Fibroblast of skin of right quadriceps (primary cell): ENCODE measurements at places on chromosomes 2 and 18.
A peak's percentile ranks its signal among the peaks of the same experiment; 100 is the strongest.

- no peak for DNase-seq
These were observed 193.8 kb downstream of the RPIA start for GRCh38 chr2:88885275-88885674.

DNA sequence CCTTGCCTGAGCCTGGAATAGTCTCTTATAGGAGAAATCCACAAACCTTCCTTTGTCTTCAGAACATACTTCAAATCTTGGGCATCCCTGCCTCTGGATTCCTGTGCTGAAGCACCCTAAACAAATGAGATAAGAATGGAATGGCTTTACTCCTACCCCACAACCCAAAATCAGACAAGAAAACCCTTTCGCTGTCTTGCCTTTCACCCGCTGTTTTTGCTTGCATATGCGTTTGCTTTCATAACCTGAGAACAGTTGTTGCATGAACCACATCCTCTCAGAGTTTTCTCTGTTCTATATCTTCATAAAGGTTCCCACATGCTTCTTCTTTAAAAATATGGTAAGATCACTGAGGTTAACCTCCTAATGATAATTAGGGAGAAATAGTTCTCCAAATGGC, 132.1 kb upstream of the MAP3K20 start:
- DNase-seq: no peak

DNA sequence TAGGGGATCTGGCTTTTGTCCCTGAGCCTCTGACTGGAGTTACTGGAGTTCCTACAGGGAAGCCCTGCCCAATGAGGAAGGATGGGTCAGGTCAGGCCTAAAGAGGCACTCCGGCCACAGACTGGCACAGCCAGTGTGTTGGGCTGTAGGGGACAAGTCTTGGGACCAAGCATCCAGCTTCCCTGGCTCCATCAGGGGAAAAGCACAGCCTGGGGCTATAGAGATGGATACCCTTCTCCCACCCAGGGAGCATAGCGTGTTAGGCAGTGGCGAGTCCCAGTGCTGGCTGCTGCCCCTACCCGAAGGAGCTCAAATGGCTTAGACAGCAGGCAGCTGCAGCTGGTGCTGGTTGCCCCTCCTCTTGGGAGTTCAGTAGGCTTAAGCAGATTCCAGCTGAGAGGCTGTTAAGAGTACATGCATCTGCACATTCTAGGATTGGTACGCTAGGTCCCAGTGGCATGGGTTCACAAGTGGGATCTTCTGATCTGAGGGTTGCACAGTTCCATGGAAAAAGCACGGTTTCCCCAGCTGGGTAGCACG, 111.4 kb downstream of the DCDC2C start:
- DNase-seq: no peak

GRCh38 chr2:205696331-205696926, 14.1 kb downstream of the NRP2 start:
- no peak for DNase-seq

DNA sequence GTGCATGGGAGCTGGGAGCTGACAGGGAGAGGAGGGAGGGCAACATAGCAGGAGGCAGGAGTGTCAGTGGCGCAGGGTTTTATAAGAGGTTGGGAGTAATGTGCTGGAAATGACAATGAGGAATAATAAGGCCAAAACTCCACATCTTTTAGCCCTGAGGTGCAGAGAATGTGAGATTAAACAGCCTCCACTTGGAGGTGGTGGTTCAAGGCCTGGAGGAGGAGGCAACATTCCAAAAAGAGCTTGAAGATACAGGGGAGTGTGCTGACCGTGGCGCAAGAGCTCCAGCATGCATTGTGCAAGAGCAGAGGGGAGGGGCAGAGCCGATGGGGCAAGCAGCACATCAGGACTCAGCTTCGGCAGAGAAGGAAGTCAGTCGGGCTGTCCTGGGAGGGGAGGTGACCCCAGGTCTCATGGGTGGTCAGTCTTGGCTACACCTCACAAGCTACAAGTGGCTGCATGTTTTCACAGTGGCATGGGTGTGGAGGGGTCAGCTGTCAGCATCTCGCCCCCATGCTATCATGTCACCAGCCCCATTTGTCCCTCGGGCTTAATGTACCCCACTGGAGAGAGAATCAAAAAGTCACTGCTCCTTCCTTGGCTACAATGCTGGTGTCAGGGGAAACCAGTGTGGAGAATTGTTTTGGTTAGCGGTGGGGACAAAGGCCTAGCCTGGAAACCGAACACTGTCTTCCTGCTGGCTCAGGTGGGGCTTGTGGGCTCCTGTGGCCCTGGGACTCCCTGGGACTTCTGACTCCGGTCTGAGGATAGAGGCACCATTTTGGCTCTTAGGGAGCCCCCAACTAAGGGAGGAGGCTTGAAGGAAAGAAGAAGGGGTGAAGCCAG, 208.0 kb downstream of the ZFP36L2 start:
- DNase-seq: peak; percentile 70

DNA sequence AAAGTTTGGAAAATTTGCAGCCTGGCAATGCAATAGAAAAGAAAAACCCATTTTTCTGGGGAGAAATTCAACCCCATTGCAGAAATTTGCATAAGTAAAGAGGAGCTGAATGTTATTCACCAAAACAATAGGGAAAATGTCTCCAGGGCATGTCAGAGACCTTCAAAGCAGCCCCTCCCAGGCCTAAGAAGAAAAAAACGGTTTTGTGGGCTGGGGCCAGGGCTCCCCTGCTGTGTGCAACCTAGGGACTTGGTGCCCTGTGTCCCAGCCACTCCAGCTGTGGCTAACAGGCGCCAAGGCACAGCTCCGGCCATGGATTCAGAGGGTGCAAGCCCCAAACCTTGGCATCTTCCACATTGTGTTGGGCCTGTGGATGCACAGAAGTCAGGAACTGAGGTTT, 224.5 kb downstream of the TXNL1 start:
- DNase-seq: no peak

- DNase-seq: peak; percentile 79
These were observed 20.4 kb downstream of the IFIH1 start for GRCh38 chr2:162297925-162298552.

DNA sequence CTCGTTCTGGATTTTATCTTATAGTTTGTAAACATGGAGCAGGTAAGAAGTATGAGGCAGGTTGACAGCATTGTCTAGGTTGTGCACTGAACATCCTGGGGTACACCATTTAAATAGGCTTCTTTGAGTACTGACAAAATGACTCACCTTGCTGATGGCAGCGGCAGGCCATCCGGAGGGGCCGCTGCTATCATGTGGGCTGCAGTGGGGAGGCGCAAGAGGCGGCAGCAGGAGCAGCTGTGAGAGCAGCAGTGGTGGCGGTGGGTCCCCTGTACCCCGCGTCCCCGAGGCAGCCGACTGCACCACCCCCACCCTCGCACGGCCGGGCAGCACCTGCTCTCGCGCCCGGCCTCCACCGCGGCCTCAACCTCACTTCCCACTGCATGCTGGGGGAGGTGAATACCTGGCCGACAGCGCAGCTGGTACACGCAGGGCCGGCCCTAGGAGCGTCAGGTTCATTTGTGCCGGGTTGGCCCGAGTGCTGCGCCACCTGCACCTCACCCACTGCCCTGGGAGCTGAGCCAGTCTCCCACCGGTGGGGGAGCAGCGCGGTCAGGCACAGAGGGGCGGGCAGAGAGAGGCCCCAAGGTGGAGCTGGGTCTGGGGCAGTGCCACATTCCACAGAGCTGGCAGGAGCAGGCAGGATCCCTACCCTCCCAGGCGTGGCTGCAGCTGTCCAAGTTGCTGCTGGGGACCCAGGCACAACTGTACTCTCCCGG, 154.5 kb upstream of the RBMS1 start:
- DNase-seq: no peak

- no peak for DNase-seq
These were observed 32.5 kb upstream of the FOSL2 start for GRCh38 chr2:28360058-28360717.

- peak; percentile 56 for DNase-seq
These were observed 177.8 kb upstream of the HAAO start for GRCh38 chr2:42970151-42970550.

GRCh38 chr2:114800371-114800770, 357.9 kb downstream of the DPP10 start:
- no peak for DNase-seq

- no peak for DNase-seq
These were observed 339.4 kb downstream of the DCC start for GRCh38 chr18:52679354-52679753.

DNA sequence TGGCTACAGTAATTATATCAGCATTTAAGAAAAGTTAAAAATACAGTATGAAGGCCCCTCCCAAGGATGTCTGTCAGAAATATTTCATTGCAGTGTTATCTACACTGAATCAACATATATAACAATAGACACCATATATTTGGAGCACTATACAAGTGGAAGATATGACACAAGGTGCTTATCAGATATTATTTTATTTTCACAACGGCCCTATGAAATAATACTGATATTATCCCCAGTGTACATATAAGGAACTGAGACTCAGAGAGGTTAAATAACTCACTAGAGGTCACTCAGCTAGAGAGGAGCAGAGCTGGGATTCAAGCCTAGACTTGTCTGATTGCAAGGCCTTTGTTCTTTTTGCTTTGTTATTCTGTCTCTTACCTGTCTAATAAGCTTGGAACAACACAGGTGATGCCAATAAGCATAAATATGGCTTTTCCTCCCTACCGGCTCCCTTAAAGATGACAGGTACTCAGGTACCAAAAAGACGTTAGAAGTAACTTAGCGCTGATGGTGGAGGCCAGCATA, 4.7 kb upstream of the SLC40A1 start:
- no peak for DNase-seq

- DNase-seq: peak; percentile 36
These were observed 594 bp downstream of the ITM2C start for GRCh38 chr2:230865307-230865765.

- DNase-seq: no peak
These were observed 313.0 kb upstream of the MEIS1 start for GRCh38 chr2:66121946-66122345.

DNA sequence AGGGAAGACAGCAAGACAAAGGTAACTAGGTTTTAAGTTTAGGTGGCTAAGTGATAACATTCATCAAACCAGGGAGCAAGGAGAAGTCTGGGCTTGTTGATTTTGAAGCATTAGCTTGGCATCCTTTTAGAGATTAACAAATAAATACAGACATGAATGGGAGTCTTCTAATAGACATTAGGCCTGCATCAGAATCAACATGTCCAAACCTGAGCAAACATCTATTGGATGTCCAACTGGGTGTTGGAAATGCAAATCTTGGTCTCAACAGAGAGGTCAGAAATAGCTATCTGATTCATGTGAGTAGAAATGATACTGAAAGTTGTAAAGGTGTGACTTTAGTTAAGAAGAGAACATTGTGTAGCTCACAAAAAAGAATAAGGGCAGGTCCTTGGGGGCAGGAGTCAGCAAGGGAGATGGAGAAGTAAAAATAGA, 85.5 kb upstream of the RND3 start:
- DNase-seq: no peak

DNA sequence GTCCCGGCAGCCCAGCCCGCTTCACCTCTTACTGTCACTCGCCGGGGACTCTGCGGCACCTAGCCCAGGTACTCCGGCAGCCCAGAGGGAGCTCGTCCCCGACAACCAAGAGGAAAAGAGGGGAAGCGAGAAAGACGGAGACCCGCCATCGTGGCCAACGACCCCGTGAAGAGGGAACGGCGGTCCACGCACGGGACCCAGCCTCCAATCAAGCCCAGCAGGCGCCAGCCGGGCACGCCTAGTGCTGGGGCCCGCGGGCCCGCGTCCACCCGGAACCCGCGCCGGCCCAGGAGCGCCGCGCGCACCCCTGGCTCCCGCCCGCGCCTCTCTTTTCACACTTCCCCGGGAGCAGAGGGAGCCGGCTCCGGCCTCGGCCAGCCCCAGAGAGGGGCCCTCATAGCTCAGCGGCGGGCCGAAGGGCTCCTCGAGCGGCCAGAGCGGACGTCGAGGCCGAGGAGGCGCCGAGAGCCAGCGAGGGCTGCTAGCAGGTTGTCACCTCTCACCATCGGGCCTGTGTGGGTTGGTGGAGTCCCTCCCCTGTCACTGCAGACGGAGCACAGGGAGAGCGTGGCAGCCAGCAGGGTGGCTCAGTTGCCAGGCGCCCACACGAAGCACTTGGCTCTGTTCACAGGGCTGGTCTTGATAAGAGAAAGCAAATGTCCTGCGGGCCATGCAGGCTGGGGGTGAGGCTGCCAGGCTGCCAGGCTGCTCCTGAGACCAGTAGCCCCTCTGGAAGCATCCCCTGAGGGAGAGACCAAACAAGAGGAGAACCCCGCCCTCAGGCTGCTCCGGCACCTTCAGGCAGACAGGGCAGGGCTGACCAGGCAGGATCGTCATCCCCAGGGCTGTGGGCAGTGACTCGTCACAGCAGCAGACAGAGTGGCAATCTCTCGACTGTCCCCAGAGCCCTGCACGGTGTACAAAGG, 36.9 kb upstream of the KLF11 start:
- no peak for DNase-seq

- DNase-seq: peak; percentile 71
These were observed 85.4 kb upstream of the ZCCHC2 start for GRCh38 chr18:62437235-62438017.

- DNase-seq: no peak
These were observed 537.9 kb upstream of the RAB6C start for GRCh38 chr2:129441610-129442009.

GRCh38 chr2:33577668-33578067, 21.4 kb downstream of the FAM98A start:
- DNase-seq: no peak

DNA sequence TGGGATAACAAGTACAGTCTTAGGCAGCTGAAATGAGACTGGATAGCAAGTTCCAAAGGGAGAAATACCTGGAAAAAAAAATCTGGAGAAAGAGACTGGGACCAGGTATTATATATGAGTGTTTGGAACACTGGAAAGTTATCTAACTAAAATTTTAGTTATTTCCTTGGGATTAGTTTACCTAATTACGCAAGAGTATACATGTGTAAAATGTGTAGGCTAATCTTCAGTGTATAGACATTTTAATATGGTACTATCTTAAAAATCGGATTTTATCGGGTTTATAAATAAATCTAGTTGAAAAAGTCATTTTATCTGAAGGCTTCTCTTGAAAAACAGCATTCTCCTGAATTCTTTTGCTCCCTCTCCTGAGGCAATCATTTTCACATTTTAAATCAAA, 3.9 kb downstream of the EPB41L5 start:
- no peak for DNase-seq

- no peak for DNase-seq
These were observed 385.8 kb downstream of the ZEB2 start for GRCh38 chr2:144133936-144134665.
